ENCODE measurements at places on chromosomes 4 and X.

DNA sequence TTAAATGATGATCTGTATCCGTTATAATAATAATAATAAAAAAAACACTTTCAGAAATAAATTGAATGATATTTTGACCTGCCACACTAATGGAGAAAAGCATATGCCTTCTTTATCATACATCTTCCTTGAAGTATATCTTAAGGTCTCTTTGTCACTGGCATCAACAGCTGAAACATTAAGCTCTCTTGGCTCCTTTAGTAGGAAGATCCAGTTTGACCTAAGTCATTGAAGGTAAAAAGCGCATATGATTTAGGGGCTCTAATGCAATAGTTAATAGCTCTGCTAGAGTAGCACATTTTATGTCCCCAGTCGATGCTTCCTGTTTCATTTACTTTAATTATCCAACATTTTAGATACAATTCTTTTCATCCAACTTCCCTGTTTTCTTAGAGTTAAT is 1010.8 kb downstream of the STPG2 start:
- DNase-seq, result no peak

- DNase-seq, result no peak
Measured at GRCh38 chr4:96429657-96430056, 589.8 kb downstream of the PDHA2 start.

DNA sequence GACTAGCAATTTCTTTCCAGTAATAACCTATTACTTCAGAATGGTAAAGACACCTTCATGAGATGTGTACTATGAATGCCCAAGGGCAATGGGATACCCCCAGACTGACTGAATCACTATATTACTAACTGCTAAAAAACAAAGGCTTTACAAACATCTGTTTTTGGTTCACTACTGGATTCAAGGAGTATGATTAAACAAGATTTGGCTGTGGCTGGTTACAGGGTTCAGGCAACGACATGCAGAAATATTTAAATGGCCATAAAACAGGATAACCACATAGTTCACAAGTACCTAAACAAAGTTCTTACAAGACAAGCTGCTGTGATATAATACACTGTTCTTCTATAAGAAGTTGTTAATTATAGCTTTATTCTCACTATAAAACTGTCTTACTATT is 128.2 kb downstream of the FRYL start:
- no peak for DNase-seq

DNA sequence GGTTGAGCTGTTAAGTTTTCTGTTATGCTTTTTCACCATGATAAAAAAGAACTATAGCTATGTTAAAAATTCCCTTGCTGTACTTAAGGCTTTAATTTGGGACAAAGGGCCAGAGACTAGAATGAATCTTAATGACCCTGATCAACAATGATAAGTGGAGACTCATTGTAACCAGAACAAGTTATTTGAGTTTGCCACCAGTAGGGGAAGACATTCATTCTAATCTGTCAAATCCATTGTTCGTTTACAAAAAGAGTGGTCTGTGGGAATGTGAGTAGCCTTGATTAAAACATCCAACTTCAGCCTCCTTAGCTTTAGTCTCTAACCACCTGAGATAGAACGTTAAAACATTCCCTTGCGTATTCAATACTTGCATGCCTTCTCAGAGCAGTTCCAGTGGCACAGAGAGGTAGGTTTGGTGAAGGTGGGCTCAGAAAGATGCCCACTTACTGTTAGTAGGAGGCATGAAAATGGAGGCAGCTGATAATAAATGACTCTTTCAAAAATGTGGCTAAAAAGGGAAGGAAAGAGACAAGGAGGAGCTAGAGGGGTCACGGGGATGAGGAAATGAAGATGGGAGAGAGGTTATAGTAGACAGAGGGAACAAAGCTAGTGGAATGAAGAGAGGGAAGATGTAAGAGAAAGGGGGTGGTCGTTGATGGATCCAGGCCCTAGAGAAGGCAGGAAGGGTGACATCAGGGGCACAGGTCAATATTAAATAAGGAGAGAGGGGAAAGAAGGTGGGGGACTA is 66.2 kb downstream of the EGF start:
- no peak for DNase-seq

- DNase-seq, result no peak
Measured at GRCh38 chr4:36337665-36338185, 56.3 kb downstream of the DTHD1 start.

GRCh38 chr4:38210396-38211114 is 250.4 kb downstream of the PTTG2 start:
- no peak for DNase-seq

DNA sequence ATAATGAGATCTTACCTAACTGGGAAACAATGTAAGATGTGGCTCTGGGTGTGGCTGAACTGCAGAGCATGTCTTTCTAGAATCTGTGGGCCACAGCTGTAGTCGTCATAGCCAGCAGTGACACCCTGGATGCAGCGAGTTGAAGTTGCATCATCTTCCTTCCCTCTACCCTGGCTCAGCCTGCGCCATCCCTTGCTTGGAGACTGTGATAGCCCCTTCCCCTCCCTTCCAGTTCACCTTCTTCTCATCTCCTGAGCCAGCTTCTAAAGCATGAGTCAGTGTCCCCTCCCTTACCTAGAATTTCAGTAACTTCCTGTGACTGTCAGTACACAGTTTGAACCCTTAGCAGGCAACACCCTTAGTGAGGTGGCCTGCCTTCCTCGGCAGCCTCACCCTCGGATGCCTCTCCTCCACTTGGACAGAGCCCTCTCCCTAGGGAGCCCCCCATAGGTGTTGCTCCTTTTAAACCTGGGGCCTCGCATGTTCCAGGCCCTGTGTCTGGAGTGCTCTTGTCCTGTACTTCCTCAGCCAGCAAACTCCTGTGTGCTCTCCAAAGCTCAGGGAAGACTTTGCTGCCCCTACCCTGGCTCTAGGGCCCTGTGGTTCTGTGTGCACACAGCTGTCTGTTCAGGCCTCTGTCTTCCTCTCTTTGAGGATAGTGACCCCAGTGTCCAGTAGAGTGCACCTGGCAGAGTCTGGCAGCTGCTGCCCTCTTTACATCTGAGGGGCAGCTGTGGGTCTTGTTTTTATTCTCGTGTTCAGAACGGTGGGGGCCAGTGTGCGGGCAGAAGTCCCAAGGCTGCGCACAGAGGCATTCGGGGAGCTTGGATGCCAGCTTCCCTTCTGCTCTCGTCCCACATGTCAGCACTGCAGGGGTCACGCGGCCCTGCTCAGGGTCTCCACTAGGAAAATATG is 43.7 kb upstream of the TADA2B start:
- no peak for DNase-seq

DNA sequence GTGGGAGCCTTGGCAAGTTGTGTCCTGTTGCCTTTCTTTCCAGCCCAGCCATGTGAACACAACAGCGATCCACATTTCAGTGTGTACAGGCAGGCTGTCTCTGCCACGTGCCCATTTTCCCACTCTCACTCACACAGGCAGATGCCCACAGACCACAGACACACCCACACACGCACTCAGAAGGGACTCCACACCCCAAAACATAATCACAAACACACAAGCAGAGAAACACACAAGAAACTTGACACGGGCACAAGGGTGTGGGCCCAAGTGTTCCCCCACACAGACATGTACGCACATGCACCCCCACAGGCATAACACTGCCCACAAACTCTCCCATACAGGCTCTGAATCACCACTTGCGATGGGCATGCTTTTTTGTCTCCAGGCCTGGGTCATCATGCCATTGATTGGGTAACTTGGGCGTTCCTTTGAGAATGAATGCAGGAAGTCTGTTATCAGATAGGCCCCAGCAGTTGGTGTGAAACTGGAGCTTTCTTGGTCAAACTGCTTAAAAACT is 84.3 kb downstream of the NBDY start:
- no peak for DNase-seq

DNA sequence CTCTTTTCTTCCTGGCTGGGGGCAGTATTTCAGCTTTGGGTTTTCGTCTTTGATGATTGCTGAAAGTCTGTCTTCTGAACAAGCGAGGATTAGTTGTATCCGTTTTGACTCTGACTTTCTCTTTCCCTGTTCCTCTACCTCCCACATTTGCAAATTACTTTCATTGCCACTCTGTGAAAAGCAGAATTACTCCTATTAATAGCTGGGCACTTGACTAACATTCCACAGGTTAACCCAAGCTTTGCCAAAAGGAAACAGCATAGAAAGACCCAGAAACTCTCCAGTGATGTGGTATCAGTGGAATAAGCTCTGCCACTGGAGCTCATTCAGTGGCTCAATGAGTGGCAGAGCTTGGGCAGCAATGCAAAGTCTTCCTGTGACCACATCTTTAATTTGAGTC is 238.9 kb downstream of the PALLD start:
- no peak for DNase-seq

DNA sequence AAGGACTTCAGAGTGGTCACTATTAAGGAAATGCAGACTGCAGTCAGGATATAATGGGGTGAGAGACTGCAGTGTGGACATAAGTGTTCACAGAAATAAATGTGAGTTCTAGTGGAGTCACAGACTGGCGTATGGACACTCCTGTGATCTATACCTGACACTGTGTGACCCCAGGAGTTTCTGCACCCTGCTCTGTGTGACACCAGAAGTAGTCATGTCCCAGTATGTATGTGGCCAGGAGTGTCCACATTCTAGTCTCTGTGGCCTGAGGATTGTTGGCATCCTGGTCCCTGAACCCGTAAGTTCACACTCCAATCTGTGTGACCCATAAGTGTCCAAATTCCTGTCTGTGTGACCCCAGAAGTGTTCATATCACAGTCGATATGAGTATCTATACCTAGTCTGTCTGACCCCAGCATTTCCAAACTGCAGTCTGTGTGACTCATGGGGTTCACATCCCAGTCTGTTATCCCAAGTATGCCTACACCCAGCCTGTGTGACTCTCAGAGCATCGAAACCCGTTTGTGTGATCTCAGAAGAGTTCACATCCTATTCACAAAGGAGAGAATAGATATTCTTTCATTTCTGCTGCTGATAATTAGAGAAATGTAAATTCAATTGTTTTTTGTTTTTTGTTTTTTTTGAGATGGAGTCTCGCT is 16.3 kb downstream of the WDR13 start:
- no peak for DNase-seq

GRCh38 chr4:3447431-3448395 is 5.9 kb downstream of the HGFAC start:
- no peak for DNase-seq
